ENCODE measurements at places on chromosomes 12 and 14.

DNA sequence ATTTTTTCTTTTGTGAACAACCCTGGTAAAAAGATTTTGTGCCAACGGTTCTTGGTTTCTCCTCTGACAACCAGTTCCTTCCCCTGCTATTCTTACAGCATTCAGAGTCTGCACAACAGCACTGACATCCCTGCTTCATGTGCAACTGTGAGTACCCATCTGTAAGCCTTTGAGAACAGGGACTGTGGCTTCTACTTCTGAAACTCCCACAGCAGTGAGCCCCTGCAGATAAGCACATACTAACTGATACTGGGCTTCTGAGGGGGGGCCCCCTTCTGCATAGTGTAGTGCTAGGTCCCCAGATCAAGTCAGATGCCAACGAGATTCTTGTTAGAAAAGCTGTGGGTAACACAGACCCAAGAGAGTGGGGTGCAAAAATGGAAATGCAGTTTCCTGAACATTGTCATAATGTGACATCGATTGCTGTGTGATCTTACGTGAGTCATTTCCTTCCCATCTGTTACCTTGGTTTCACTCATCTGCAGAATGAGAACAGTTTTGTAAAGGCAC is 11.1 kb upstream of the NINJ2 start:
- no peak for DNase-seq

GRCh38 chr12:118521036-118521370 is 144.6 kb downstream of the SUDS3 start:
- DNase-seq: no peak

DNA sequence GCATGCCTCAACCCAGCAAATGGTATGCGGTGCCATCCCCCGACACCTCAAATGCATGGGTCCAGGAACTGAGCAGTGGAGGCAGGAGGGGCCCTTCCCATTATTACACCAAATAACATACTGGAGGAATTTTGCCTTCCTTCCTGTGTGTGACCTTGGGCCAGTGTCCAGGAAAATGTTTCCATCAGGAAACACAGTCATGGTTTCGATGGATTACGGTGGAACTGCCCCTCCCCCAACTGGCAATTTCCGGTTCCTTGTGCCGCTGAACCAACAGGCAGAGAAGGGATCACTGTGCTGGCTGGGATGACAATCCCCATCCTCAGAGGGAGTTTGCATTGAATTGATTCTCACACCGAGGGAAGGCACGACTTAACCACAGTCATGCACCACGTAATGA is 9.1 kb upstream of the CDC42BPB start:
- DNase-seq: no peak

- no peak for DNase-seq
These were observed 90.4 kb upstream of the ATF7IP start for GRCh38 chr12:14275111-14275510.

DNA sequence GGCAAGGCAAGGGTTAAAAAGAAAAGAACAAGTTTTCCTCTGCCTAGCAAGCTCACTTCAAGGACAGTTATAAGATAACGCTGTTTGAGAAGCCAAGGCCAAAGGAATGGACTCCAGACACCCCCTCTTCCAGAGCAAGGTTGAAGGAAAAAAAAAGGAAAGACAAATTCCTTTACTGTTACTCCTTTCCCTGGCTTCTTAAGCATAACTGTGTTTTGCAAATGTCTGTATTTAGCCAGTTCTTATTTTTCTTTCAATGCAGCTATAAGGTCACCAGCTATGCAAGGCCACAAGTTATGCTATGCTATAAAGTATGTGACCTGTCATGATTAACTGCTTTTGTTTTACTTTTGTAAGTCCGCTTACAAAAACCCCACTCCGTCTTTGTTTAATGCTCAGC is 26.6 kb downstream of the ZNF410 start:
- no peak for DNase-seq

All from HFFc6 (cell line).